ELF-1 (cell line): ENCODE measurements at places on chromosomes 3 and 15.
A peak's percentile ranks its signal among the peaks of the same experiment; 100 is the strongest.

- DNase-seq = peak; percentile 23
Observed at GRCh38 chr3:152261329-152261728, 7.4 kb upstream of the MBNL1 start.

DNA sequence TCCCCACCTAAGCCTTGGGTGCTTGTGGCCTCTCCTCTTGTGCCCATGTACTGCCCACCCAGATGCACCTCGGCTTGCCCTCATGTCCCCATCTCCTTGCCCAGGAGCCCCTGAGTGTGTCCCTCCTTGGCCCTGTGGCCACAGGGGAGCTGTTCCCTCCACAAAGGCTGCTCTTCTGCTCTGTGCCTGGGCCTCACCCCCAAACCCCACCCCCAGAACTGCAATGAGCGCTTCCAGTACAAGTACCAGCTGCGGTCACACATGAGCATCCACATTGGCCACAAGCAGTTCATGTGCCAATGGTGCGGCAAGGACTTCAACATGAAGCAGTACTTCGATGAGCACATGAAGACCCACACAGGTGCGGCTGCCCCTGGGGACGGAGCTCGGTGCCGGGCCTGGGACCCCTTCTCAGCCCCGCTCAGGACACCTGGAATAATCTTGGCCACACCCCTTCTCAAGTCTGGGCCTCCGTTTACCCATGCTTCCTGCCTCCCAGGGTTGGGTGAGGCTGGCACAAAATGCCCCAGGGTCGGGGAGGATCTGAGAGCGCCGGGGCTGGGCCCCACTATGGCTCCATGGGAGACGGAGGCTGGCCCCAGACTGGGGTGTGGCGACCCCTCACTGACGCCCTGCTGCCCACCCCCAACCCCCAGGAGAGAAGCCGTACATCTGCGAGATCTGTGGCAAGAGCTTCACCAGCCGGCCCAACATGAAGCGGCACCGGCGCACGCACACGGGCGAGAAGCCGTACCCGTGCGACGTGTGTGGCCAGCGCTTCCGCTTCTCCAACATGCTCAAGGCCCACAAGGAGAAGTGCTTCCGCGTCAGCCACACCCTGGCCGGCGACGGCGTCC lies 10.3 kb downstream of the ZBTB47 start:
- DNase-seq = no peak

- DNase-seq = no peak
Observed at GRCh38 chr3:33420966-33421365, 19.2 kb downstream of the UBP1 start.

GRCh38 chr15:30068326-30068725 lies 14.4 kb upstream of the GOLGA8J start:
- no peak for DNase-seq

DNA sequence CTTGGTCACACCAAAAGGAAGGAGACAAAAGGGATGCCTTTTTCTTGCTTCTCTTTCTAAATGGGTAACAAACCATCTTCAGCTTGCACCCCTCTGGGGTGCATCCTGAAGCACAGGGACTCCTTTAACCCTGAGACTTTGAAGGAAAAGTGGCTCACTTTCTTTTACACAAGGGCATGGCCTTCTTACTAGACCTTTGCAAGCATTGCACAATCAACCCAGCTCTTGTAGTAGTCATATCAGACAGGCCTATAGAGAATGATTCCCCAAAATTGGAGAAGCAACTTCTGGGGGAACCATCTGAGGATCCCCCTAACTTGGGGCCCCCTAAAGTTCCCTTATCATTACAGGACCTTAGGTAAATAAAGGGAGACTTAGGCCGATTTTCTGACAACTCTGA lies 56.1 kb upstream of the GK5 start:
- DNase-seq = no peak

- no peak for DNase-seq
Observed at GRCh38 chr3:46627078-46627477, 14.8 kb downstream of the FAM240A start.

DNA sequence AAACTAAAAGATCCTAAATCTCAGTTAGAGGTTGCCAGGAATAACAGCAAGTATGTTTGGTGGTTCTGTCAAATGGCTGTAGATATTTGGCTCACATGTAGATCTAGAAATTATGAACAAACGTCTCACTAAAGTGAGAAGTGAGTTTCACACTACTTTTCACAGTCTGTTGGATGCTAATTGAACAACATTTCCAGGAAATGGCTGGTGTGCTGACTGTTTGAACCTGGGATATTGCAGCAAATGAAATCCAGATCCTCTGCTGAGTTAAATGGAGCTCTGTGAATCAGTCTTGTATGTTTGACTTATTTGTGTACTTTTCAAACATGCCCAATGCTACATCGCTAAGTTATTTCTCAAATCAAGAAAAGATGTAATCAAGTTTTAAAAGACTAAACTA lies 21.3 kb upstream of the RSL24D1 start:
- no peak for DNase-seq

DNA sequence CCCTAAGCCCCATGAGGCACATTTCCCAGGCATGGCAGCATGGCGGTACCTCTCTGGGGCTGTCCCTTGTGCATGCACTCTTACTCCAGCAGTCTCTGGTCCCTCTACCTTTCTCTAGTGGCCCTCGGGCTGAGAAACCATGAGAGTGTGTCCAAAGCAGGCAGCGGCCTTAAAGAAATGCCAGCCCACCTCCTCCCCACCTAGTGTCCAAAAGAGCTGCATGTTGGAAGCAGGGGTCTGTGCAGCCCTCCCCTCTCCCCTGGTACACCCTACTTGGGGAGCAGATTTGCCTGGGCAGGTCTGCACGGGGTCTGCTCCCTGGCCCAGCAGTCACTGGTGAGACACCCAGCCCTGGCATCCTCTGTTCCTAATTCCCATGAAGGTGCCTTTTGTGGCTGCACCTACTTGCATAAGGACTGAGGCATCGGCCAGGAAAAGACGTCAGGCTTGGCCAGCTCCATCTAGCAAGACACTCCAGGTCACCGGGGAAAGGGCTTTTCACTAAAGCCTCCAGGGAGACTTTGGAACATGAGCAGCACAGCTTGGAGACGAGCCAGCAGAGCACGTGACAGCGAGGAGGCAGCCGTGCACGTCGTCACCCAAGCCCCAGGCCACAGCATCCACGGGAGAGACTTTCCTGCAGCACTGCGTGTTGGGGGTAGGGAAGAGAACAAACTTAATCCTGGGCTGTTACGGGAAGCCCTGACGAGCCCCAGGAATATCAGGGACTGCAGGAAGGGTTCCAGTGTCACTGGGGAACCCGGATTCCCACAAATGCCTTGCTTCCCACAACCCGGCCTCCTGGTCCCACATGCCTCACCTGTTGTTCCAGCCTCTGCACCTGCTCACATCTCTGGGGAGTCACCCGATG lies 38.8 kb downstream of the TM2D3 start:
- no peak for DNase-seq

GRCh38 chr3:73453666-73454065 lies 171.1 kb downstream of the PDZRN3 start:
- DNase-seq = no peak

DNA sequence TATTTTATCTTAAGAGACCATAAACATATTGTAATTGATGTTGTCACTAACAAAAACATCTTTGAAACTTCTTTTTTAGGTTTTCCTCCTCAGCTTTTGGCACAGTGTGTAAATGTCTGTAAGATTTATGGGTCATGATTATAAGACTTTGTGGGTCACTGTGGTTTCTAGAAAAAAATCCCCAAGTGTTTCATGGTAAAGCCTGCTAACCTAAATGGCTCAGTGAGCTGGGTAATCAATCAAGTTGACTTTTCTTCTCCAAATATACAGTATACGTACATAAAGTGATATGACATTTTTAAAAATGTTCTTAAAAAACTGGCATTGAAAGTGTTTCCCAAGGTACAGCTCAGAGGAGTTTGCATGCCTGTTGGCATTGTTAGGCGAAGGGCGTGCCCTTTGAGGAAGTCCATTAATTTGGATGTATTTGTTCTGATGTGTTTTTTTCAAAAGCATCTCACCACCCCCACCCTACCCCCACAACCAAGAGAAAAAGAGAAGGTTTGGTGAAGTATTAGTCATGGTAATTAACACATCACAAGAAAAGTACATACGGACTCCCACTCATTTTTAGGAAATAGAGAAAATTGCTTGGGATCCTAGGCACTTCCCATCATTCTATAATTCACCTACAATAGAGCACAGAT lies 385.4 kb upstream of the LRRC3B start:
- DNase-seq = no peak

DNA sequence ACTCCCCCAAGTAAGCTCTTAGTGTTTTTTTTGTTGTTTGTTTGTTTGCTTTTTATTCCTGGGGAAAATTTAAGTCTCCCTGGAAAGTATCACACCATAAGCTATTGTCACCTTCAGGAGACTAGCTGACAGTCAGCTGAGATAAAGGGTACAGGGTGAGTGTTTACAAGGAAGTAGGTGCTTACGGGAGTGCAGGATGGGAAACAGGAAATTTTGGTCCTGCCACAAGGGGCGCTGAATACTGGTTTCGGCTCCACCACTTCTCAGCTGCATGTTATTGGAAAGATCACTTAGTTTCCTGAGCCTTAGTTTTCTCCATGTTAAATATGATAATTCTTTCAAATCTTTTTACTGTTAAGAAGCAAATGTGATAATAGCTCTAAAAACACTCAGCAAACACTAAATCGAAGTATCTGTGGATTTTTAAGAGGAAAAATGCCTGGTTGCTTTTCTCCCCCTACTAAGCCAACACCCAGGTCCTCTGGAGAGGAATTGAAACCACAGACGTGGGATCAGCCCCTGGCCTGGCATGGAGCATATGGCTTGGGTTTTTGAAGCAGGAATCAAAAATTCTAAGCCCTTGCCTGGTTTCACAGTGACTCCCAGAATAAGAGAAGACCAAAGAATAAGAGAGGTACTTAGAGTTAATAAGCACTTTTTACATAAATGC lies 90.7 kb downstream of the SCN11A start:
- peak; percentile 68 for DNase-seq

- DNase-seq = no peak
Observed at GRCh38 chr15:62732078-62732477, 310.5 kb upstream of the TPM1 start.

DNA sequence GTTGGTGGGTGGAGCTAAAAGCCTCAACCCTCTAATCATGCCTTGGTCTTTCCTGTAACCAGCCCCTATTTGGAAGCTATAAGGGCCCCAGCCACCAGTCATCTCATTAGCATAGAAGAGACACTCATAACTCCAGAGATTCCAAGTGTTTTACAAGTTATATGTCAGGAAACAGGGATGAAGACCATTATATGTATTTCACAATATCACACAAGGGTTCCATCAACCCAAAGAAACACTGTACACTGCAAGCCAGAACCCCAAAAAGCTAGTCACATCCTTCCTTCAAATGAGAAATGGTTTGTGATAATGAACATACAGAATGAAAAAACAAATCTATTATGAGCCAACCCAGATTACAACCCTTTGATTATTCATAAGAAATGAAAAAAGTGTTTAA lies 175.7 kb downstream of the PDE8A start:
- no peak for DNase-seq

GRCh38 chr3:105611304-105612192 lies 244.8 kb downstream of the ALCAM start:
- peak; percentile 5 for DNase-seq

DNA sequence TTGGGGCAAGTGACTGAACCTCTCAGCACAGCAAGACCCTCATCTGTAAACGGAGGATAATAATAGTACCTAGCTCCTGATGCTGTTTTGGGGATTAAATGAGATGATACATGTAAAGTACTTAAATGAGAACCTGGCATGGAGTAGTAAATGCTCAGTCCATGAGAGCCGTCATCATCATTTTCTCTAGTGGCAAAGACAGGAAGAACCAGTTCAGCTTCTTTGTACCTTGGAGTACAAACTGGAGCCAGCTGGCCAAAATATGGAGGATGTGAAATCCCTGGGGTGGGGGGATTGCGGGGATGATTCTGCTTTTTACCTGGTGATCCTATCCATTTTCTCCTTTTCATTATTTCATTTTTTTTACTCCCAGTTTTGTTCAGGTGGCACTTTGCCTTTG lies 204.2 kb upstream of the LRRN1 start:
- no peak for DNase-seq

DNA sequence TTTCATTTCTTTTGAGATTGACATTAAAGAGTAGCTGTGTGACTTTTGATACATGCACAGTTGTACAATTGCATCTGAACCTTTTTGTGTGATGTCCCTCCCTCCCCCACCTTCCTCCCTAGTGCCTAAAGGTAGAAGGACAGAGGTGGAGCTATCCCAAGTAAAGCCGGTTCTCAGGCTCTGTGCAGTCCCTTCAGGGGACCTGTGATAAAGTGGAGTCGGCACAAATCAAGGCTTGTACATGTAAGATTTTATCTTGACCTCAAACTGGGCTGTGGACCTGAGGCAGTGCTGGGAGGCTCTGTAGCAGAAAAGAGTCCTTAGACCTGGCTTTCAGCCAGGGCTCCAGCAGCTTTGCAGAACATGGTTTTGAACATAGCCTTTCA lies 55.5 kb upstream of the CMTM7 start:
- DNase-seq = peak; percentile 81

DNA sequence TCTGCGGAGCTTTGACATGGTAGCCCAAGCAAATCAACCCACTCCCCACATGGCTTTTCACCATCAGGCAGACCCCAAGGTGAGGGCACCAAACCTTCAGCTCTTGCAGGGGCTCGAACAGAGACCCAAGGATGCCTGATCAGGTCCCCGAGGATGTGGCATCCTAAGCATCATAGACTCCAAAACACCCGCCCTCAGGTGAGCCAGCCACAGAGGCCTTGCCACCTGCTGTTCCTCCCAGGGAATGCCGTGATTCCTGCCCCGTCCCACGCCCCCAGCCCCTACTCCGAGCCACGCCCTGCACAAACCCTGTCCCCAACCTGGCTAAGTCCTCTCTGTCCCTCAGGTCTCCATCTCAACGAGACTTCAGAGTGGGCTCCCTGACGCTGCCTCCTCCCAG lies 34.7 kb upstream of the SLC41A3 start:
- no peak for DNase-seq

- peak; percentile 95 for DNase-seq
Observed at GRCh38 chr15:61364871-61365270, 135.8 kb upstream of the RORA start.

GRCh38 chr3:157423337-157423736 lies 13.3 kb upstream of the PTX3 start:
- DNase-seq = no peak

GRCh38 chr15:48282216-48282615 lies 49.0 kb upstream of the DUT start:
- no peak for DNase-seq

- no peak for DNase-seq
Observed at GRCh38 chr15:73303636-73304035, 65.1 kb downstream of the HCN4 start.

- DNase-seq = no peak
Observed at GRCh38 chr15:74449643-74450205, 11.2 kb downstream of the UBL7 start.

- DNase-seq = no peak
Observed at GRCh38 chr15:99590913-99591646, 25.3 kb downstream of the MEF2A start.

GRCh38 chr3:46271209-46271745 lies 29.0 kb downstream of the CCR3 start:
- no peak for DNase-seq

- DNase-seq = peak; percentile 60
Observed at GRCh38 chr3:73855813-73856212, 231.1 kb upstream of the PDZRN3 start.

DNA sequence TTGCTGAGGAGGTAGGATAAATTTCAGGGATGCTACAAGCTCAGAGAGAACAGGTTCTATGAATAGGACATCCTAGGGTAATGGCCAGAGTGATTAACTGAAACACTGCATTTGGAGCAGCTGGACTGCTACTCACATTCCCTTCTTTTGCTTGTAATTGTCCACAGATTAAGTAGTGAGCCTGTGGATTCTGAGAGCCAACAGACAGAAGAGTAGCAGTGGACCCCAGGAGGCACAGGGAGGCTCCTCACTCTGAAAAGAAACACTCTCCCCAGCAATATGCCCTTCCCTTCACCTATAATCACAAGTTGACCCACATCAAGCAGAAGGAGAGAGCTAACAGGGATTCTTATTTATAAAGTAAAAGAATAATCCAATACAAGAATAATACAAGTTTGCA lies 10.6 kb upstream of the RFX7 start:
- DNase-seq = no peak
